ENCODE measurements at places on chromosomes 13 and 19. TPM values are rescaled to one million over a fixed set of nuclear protein-coding genes. Genes with fewer than 3 reads are reported as not detected.
A peak's percentile ranks its signal among the peaks of the same experiment; 100 is the strongest.

ZNF154 gene
- total RNA-seq, result 0.15 TPM

- no peak for DNase-seq
Observed at GRCh38 chr19:16160943-16161560, 12.3 kb downstream of the CIB3 start.

- no peak for DNase-seq
Observed at GRCh38 chr13:105997581-105998550, 537.6 kb downstream of the EFNB2 start.

DNA sequence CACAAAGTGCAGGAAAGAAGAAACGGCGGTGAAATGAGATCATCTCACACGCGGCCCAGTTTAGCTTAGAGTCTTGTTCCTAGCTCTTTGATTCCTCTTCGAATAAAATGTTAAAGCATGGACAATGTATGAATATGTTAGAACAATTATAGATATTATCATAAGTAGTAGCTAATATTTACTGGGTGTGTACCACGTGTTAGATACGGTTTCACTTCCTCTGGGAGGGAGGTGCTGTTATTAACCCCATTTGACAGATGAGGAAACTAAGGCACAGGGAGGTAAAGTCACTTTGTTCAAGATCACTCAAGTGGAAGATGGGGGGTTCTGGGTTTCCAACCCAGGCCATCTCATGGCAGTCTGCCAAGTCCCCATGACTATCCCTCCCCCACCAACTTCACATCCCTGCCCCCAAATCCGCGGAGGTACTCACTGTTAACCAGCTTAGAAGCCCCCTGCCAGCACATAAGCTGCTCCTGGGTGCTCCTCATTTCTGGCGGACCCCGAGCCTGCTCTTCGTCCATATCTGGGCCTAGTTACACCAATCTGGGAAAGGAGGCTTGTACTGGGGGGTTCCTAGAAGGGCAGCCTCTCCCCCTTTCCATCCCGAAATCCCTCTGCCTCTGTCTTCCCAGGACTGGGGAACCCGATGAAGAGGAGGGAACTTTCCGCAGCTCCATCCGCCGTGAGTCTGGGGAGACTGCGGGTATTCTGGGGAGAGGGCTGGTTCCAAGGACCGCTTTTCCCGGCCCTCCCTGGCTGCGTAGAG, 1.0 kb upstream of the FXYD7 start:
- DNase-seq, result no peak

DNA sequence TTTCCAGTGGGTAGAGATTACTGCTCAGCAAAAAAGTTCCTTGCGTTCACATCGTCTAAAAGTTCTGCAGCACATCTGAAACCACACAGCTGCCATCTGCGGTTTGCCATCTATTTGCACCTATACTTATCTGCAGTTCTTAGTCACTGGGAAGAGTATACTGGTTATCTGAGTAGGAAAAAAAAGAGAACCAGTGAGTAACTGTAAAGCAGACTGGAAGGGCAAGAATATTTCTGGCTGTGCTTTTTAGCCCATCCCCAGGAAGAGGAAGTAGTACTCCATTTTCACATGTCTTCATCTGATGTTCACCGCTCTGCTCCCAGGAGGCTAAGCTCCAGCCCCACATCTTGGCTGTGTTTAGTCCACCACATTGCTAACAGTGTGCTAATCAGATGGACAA, 35.6 kb downstream of the EFNB2 start:
- no peak for DNase-seq

DAND5 gene
- 0.32 TPM for total RNA-seq

DNA sequence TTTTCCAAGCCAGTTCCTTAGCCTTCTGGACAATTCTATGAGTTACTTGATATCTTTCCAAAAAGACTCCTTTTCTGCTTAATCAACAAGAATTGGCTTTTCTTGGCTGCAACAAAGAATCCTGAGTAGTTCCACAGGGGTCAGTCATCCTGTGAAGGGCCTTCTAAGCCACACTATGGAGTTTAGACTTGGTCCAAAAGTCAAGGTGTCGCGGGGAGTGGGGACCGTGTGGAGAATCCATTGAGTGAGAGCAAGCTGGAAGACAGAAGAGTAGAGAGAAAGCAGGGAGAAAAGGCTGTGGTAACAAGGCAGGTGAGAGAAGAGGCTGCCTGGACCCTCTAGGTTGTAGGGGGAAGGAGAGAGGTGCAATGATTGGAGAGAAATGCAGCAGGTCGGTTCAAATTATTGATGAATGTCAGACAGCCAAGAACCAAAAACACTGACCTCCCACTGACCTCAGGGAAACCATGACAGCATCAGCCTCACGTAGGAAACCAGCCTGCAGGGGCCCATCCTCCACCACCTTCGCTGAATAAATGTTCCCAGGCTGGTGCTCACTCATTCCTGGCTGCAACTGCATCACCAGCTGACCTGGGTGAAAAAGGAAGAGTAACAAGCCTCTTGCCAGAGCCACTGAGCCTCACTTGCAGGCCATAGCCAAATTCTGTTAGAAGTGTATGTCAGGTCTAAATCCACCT, 7.1 kb upstream of the IFT88 start:
- DNase-seq, result no peak

MYO1F gene
- 6.3 TPM for total RNA-seq

ZNF563 gene
- total RNA-seq, result 16.9 TPM

ATP7B gene
- 2.8 TPM for total RNA-seq

DNA sequence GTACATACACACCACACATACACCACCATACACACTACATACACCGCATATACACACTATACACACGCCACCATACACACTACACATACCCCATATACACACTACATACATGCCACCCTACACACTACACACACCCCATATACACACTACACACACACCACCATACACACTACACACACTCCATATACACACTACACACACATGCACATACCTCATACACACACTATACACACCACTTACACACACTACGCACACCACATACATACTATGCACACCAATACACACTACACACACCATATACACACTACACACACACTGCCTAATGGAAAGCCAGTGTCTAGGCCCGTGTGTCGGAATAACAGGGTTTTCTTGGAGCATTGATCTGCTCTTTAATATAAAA, 27.5 kb downstream of the CRYL1 start:
- DNase-seq, result no peak

CEACAM4 gene
- total RNA-seq, result not detected

GGN gene
- total RNA-seq, result 1.4 TPM

ZNF724 gene
- 1.3 TPM for total RNA-seq

ZIM2 gene
- total RNA-seq, result 0.45 TPM

FGF22 gene
- total RNA-seq, result 22.2 TPM

HMG20B gene
- total RNA-seq, result 112 TPM

DNA sequence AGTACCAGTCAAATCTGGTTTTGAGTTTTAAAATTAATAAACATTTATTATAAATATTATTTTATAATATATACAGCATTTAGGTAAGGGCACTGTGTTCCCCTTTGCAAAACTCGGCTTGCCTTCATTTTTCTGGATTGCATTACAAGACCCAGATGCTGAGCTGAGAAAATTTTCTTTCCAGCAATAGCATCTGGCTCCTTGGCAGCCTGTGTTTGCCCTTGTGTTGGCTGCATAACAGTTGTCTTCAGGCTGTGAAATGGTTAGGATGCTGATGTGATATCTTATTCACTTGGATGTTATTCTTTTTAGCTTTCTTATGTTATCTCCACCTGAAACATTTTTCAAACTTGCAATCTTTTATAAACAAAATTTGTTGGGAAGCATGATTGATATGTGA, 784.4 kb downstream of the DACH1 start:
- DNase-seq, result no peak

MEIOSIN gene
- total RNA-seq, result not detected

DNA sequence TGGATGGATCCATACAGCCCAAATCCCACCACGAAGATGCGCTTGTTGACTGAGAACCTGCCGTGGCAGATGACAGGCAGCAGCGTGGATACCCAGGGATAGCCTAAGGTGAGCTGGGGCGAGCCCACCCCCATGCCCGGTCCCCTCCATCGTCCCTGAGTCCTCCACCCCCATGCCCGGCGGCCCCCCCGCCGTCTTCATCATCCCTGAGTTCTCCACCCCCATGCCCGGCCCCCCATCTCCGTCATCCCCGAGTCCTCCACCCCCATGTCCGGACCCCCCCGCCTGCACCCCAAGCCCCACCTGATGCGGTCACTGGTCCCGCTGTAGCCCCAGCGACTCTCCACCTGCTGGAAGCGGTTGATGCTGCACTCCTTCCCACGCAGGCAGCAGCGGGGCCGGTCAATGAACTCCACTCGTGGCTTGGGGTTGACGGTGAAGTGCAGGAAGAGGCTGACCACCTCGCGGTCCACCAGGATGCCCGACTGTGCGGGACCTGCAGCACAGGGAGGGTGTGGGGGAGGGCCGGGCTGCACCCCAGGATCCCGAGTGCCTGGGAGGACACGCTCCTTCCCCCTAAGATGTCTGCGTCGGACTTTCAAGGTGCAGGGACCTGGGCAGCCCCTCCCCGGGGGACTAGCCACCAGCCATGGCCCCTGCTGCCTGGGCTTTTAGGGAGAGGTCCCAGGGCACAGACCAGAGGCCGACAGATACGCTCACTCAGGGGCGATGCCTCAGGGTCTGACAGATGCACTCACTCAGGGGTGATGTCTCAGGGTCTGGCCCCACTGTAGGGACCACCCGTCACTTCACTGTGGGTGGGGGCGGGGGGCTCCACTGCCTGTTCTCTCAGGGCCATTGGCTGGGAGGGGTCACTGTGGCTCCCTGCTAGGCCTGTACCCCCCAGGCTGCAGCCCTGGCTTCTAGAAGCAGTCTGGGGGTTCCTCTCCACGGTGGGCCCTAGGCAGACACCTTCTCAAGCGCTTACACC, 28.0 kb downstream of the BTBD2 start:
- no peak for DNase-seq

- DNase-seq, result no peak
Observed at GRCh38 chr13:66530158-66530557, 700.0 kb downstream of the PCDH9 start.

- DNase-seq, result peak; percentile 10
Observed at GRCh38 chr13:113915012-113915763, 51.3 kb upstream of the GAS6 start.

GRCh38 chr13:110433014-110433413, 125.9 kb downstream of the COL4A2 start:
- no peak for DNase-seq

DNA sequence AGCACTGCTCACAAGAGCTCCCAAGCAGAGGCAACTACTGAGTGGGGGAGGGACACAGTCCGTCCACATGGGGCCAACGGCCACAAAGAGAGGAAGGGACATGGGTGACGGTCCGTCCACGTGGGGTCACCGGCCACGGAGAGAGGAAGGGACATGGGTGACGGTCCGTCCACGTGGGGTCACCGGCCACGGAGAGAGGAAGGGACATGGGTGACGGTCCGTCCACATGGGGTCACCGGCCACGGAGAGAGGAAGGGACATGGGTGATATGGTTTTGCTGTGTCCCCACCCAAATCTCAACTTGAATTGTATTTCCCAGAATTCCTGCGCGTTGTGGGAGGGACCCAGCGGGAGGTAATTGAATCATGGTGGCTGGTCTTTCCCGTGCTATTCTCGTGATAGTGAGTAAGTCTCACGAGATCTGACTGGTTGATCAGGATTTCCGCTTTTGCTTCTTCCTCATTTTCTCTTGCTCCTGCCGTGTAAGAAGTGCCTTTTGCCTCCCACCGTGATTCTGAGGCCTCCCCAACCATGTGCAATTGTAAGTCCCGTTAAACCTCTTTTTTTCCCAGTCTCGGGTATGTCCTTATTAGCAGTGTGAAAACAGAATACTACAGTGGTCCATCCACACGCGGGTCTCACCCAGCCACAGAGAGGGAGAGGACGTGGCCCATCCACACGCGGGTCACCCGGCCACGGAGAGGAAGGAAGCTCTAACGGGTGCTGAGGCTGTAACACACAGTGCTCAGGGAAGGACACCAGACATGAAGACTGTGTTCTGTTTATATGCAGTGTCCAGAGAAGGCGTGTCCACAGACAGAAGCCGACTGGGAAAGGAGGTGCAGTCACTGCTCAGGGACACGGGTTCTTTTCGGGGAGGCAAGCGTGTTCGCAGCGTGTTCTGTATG, 48.5 kb downstream of the GAS6 start:
- DNase-seq, result no peak

DNA sequence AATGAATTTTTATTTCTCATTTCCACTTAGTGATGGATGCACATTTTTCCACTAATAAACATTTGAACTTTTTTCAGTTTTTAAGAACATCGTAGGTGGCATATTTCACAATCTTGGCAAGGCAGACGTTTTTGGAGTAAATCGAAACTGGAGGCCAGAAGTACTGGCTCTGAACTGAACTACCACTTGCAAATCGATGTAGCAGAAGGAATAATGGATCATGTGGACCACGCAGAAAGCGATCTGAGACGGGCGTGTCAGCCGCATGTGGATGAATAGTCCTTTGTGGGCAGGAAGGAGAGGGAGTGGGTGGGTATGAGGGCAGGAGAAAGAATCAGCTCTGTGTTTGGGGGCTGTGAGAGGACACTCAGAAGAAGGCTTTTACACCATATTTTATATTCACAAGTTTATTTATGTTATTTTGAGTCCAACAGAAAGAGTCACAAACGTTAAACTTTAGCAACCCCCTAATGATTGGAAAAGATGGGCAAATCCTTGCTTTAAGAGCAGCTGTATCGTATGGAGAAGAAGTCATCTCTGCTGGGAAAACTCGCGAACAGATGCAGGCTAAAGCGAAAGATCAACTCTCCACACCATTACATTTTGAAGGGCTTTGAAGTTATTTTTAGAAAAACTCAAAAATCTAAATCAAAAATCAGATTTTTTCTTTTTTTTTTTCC, 90.5 kb downstream of the COL4A2 start:
- peak; percentile 85 for DNase-seq

CACNA1A gene
- total RNA-seq, result 0.16 TPM

DNA sequence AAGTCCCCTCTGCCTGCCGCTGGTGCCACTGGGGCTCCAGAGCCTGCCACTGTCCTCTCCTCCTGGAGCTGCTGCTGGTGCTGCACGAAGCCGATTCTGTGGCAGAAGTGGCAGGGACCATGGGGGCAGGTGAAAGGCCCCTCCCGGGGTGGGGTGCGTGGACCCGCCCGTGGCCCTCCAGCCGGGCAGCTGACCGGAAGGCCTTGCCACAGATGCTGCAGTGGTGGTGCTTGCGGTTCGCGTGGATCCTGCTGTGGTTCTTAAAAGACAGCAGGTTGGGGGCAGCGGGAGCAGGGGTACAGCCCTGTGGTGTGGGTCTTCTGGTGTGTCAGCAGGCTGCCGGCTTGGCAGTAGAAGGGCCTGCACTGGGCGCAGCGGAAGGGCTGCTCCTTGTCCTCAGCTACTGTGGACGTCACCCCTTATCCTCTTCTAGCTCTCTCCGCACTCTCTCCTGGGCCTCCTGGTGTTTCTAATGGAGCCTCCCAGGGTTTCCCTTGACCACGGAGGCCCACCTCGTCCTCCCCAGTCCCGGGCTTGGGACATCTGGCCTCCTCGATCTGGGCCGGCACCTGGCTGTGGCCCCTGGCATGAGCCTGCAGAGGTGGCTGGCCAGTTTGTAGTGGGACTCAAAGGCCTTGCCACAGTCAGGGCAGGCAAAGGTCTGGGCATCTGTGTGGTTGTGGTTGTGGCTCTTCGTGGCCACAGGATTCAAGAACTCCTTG, 380.4 kb downstream of the OLFM4 start:
- no peak for DNase-seq

DNA sequence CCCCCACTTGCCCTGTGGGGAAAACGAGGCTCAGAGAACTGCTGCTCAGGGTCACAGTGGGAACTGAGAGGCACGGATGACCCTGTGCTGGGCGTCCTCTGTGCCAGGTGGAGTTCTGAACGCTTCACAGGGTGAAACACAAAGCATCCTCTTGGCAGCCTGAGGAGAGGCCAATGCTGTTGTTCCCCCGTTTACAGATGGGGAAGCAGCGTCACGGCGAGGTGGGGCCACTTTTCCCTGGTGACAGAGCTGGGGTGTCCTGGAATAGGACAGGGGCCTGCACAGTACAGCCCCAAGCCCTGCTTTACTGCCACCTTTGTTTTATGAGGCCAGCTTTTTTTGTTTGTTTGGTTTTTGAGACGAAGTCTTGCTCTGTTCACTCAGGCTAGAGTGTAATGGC, 22.1 kb downstream of the DHX34 start:
- no peak for DNase-seq
